Left lobe of liver (tissue), 2 donors: ENCODE measurements at places on chromosomes 12 and 14.

DNA sequence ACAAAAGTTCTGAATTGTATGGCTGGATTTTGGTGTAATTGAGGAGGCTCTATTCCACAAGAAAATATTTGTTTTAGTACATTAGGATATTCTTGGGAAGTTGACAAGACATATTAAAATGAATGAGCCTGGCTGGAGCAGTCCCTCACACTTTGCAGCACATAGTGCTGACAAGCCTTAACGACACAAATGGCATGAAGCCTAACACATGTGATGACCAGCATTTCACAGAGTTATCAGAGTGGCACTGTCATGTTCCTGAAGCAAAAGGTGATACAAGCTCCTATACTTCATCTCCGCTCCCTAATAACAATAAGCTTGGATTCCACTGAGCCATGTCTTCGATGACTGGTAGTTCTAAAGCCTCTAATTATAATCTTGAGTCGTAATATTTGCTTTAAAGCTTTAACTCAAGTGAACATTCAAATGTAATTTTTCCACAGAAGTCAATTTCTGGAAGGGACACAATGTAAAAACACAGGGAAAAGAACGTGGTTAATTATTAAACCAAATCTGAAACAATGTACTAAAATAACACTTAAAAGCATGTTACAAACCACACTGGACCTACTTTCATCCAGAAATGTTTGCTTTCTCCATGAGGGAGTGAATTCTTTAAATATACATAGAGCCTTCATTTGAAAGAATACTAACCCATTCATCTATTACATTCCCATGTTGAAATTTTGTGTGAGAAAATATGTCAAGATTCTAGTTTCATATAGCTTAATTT lies 49.6 kb downstream of the GRIP1 start:
- DNase-seq: no peak

GRCh38 chr14:91280129-91280528 lies 35.6 kb upstream of the GPR68 start:
- DNase-seq: no peak

DNA sequence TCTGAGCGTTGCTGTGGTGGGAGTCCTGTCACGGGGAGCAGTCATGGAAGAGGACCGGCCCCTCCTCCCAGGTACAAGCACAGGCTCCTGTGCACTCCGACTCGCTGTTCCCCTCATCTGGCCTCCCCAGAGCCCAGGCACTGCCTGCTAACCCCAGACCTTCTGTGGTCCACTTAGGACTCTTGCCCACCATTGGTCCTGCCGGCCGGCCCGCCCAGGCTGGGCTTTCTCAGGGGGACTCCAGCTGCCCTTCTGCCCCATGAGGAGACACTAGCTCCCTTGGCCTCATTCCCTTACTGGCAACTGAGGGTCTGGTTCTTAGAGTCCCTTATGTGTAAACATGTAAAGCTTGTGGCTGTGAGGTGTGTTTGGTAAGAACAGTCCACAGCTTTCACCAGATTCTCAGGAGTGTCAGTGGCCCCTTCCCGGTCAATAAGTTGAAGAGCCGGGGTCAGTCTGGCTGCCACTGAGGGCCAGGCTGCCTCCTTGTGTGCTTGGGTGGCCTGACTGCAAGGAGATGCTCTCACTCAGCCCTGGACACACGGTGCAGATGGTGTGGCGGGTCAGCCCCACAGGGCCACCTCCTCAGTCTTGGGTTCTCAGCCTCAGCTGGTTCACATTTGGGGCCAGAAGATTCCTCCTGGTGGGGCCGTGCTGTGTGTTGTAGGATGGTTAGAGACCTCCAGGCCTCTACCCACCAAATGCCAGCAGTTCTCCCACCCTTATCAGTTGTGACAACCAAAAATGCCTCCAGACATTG lies 43.6 kb downstream of the DDX51 start:
- DNase-seq: peak; percentile 36

DNA sequence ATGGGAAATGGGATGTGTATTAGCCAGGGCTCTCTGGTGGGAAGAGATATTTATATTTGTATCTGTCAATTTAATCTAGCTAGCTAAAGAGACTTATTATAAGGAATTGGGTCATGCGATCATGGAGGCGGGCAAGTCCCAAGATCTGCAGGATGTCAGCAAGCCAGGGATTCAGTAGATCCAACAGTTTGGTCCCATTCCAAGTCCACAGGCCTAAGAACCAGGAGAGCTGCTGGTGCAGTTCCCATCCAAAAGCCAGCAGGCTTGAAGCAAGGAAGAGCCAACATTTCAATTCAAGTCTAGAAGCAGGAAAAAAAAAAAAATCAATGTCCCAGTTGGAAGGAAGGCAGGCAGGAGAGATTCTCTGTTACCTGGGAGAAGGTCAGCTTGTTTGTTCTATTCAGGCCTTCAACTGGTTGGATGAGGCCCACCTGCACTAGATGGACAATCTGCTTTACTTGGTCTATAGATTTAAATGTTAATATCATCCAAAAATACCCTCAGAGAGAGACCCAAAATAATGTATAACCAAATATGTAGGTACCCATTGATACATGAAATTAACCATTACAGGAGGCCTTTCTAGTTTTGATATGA lies 60.7 kb upstream of the BCAT1 start:
- DNase-seq: no peak

- DNase-seq: no peak
Measured at GRCh38 chr12:130163461-130164215, 1.4 kb downstream of the FZD10 start.

DNA sequence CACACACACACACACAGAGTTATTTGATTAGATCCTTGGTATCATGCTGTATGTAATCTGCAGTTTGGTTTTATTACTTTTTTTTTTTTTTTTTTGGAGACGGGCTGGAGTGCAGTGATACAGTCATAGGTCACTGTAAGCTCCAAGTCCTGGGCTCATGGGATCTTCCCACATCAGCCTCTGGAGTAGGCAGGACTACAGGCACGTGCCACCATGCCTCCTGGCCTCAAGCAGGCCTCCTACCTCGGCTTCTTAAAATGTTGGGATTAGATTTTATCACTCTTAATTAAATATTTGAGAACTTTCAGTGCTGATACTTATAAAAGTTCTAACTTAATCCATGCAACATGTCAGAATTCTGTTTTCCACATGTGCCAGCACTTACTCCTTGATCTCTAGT lies 31.3 kb upstream of the PSEN1 start:
- DNase-seq: no peak

- DNase-seq: no peak
Measured at GRCh38 chr12:10385166-10385613, 4.7 kb downstream of the KLRK1 start.

GRCh38 chr12:97335115-97335514 lies 127.5 kb upstream of the RMST start:
- DNase-seq: no peak

- DNase-seq: peak; percentile 75
Measured at GRCh38 chr12:123271001-123271668, 521 bp downstream of the CDK2AP1 start.

DNA sequence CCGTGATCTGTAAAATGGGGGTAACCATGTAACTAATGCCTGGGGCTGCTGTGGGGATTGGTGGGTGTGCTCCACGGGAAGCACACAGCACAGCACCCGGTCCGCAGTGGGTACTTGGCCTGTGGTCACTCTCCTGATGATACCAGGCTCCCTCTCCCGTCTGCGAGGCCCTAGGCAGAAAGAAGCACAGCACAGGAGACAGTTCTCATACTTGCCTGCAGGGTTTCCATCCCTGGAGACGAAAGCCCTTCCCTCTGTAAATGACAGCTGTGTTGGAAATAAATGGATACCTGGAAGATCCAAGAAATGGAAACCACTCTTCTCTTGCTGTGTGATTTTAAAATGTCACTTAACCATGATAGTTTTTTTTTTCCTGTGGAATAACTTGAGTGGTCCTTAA lies 7.9 kb upstream of the PRMT8 start:
- DNase-seq: no peak

DNA sequence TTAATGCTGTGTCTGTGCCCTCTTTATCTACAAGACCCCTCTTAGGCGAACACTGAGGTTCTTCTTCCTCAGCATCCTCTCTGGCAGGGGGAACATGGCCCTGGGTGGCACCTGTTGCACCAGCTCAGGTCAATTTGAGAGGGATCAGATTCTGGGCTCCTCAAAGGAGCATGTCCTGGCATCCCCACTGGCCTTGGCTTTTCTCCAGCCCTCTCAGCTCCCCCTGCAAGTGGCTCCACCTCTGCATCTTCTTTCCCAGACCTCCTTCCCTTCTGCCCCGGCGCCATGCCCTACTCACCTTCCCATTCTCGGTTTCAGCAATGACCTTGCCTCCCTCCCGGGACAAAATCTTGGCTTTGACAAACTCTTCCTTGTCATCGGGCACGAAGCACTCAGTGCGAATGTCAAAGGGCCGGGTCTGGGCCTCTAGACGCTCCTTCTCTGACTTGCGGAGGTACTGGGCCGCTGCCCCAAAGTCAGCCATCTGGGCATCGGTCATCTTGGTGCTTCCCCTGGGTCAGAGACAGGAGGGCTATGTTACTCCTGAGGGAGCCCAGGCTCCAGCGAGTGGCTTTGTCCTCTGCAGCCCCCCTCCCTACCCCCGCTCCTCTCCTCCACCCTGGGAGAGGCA lies 1.2 kb downstream of the MYH6 start:
- DNase-seq: no peak
